ENCODE measurements at places on chromosomes 12 and 14. TPM values are rescaled to one million over a fixed set of nuclear protein-coding genes. Genes with fewer than 3 reads are reported as not detected.

DNA sequence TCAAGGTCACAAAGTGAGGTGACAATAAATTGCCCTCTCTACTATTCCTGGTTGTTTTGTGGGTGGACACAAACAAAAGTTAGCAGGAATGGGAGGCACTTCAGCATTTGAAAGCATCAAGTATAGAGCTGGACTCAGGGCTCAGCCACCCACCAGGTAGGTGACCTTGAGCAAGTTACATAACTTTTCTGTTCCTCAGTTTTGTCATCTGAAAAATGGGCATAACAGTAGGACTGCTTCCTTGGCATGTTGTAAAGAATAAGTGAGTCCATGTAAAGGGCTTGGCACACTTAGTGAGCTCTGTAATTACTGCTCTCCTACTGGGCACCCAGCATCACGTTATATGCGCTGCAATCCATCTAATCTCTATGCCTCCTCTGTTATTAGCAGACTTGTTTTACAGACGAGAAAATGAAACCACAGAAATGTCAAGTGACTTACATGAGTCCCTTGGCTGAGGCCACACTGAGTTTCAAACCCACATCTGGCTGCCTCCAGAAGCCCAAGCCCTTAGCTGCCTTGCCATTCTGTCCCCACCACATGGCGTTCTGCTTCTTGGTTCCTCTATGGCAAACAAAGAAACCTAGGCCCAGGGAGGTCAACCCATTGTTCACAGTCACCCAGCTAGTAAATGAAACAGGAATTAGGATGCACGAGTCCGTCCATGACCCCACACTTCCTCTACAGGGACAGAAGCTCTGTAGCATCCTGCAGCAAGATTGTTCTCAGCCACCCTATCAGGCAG lies 63.2 kb upstream of the SLC24A4 start:
- DNase-seq: no peak

GRCh38 chr14:35287431-35288013 lies 4.7 kb upstream of the PSMA6 start:
- no peak for DNase-seq

- DNase-seq: no peak
Measured at GRCh38 chr12:52082988-52083637, 3.6 kb downstream of the SMIM41 start.

MYBPC1 gene
- total RNA-seq: 1.6 TPM

DNA sequence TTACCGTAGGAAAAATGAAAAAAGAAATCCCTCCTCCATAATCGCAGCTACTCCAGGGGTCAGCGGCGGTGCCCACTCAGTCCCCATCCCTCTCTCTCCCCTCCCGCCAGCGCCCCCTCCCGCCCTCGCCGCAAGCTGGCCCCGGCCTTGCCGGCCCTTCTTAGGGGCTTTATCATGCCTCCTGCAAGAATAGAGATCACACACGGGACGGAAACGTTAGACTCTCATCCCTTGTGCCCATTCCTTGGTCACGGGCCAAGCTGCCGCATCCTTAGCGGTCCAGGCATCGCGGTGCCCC lies 692 bp upstream of the COX14 start:
- DNase-seq: no peak

DNA sequence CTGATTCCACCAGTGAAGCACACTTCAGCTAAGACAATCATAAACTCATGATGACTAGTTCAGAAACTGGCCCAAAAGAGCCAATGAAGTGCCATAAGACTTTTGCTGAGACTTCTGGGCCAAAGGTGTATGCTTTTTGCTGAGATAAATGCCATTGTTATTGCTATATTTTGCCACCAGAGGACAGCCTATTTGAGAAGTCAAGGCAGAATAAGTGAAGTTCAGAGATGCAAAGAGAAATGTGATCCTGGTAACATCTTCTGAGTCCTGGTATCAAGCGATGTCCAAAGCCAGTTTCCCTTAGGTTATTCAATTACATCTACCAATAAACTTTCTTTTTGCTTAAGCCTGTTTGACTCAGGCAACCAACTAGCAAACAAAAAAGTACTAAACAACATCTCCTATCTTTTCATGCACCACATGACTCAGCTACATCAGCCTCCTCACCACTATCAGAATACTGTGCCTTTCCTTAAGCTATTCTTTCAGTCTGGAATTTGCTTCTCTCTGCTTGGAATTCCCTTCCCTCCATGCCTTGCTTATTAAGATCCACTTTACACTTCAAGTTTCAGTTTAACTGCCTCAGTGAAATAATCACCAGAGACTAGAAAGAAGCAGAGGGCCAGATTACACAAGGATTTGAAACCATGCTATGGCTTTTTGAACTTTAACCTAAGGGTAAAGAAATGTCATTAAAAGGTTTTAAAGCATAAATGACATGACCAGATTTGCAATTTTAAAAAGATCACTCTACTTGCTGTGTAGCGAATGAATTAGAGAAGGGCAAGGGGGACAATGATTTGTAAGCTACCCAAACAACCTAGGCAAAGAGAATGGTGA lies 14.0 kb downstream of the CRY1 start:
- no peak for DNase-seq

PRKD1 gene
- total RNA-seq: 19.8 TPM

DNA sequence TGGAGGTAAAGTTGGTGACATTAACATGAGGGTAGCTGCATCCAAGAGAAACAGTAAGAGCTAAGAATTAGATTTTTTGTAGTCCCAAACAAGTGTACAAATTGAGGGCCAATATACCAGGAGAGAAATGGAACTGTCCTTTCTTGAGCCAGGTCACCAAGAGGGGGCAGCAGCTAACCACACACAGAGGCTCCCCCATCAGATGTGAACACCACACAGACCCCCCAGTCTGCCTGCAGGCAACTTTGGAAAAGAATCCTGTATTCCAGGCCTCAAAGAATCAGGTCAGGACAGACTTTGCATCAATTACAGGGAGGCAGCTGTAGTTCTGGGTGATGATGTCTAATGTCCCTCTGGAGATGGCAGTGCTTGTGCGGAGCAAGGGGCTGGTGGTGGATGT lies 77.9 kb downstream of the SPTB start:
- DNase-seq: no peak

- DNase-seq: no peak
Measured at GRCh38 chr12:130266751-130267150, 70.9 kb upstream of the PIWIL1 start.

TAS2R19 gene
- 14.2 TPM for total RNA-seq

GRCh38 chr12:113591480-113591974 lies 119.9 kb upstream of the LHX5 start:
- DNase-seq: no peak

- DNase-seq: no peak
Measured at GRCh38 chr12:16076970-16077522, 165.9 kb downstream of the DERA start.

- no peak for DNase-seq
Measured at GRCh38 chr12:106181401-106182114, 42.8 kb upstream of the NUAK1 start.
